ENCODE measurements at places on chromosomes 4 and X. TPM values are rescaled to one million over a fixed set of nuclear protein-coding genes. Genes with fewer than 3 reads are reported as not detected.

Gene NOX1
- total RNA-seq: not detected

Gene RASGEF1B
- total RNA-seq: 40.9 TPM

Gene USP26
- total RNA-seq: not detected

DNA sequence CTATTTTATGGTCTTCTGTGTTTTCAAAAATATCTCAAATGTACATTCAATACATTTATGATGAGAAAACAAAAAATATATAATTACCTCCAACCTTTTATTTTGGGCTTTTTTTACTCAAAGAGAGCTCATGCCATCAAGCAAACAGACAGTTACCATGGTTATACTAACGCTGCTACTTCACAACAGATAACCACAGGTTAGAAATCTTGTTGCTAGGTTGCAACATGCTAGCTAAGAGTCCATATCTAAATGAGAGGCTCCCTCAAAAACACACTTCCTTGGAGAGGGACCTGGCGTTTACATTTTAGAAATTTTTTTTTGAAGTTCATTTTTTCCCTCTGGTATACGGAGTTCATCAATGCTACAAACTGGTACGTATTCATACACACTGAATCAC is 44.3 kb downstream of the TBC1D9 start:
- DNase-seq: no peak

DNA sequence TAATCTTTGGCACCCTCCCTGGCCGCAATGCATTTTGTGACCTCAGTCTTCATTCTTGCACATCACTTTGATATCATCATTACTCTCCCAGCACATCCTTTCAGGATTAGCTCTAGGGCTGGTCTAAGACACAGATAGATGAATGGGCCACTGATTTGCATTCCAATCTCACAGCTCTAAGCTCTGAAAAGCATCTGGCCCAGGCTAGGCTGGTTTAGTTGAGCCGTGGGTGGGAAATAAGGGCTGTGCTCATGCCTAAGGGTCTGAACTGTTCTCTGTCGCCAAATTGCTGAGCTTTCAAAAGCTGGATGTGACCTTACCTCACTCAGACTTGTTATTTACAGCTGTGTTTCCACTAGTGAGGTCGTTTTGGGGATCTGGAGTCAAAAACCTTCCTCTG is 30.0 kb upstream of the SLC9A7 start:
- DNase-seq: no peak
